T-cell (primary cell): ENCODE measurements at places on chromosomes 6 and 20.

- no peaks in the 10 kb centered on the region for H3K4me1 ChIP-seq
- H3K36me3 ChIP-seq, result no peaks in the 10 kb centered on the region
- H3K27me3 ChIP-seq, result peaks cover 27% of the 10 kb centered on the region
Measured at GRCh38 chr20:23641936-23642751, 4.4 kb upstream of the CST3 start.

DNA sequence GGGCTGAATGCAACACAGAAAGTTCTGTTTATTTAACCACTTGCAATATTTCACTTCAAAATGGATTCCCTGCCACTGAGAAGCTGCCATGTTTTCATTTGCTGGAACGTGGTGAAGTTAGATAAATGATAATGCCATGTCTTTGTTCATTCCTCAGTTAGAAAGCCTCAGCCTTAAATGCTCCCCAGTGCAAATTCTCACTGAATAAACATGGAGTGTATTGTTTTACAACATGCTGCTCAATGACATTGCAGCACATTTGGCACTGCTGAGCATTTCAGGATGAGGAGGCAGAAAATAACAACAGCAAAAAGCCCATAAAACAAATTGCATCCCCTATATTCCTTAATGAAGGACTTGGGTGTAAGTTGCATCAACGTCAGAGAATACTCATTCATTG lies 913.8 kb upstream of the FLRT3 start:
- no peak overlapping the region for H3K27ac ChIP-seq
- DNase-seq, result no peak
- no peaks in the 10 kb centered on the region for H3K36me3 ChIP-seq
- H3K27me3 ChIP-seq, result no peaks in the 10 kb centered on the region
- no peak overlapping the region for H3K4me3 ChIP-seq

GRCh38 chr6:5126214-5126613 lies 41.1 kb downstream of the PPP1R3G start:
- H3K36me3 ChIP-seq, result no peaks in the 10 kb centered on the region
- no peak overlapping the region for H3K27ac ChIP-seq
- no peak overlapping the region for H3K4me3 ChIP-seq
- DNase-seq, result no peak
- H3K4me1 ChIP-seq, result no peaks in the 10 kb centered on the region

- H3K4me1 ChIP-seq, result no peaks in the 10 kb centered on the region
- DNase-seq, result no peak
- no peak overlapping the region for H3K4me3 ChIP-seq
- no peaks in the 10 kb centered on the region for H3K36me3 ChIP-seq
- H3K27ac ChIP-seq, result no peak overlapping the region
Measured at GRCh38 chr6:92681401-92681800, 738.0 kb downstream of the EPHA7 start.

GRCh38 chr20:1524004-1524403 lies 32.8 kb upstream of the SIRPB2 start:
- peaks cover 4% of the 10 kb centered on the region for H3K27me3 ChIP-seq
- H3K36me3 ChIP-seq, result no peaks in the 10 kb centered on the region
- H3K27ac ChIP-seq, result no peak overlapping the region
- no peak overlapping the region for H3K4me3 ChIP-seq
- no peak for DNase-seq
